ENCODE measurements at places on chromosomes 2 and 18. TPM values are rescaled to one million over a fixed set of nuclear protein-coding genes. Genes with fewer than 3 reads are reported as not detected.

The CCDC85A gene
- polyA plus RNA-seq, result 0.61 TPM

GRCh38 chr18:74513149-74513882 is 17.2 kb downstream of the CNDP2 start:
- no peak for DNase-seq
- no peak overlapping the region for H3K27ac ChIP-seq

DNA sequence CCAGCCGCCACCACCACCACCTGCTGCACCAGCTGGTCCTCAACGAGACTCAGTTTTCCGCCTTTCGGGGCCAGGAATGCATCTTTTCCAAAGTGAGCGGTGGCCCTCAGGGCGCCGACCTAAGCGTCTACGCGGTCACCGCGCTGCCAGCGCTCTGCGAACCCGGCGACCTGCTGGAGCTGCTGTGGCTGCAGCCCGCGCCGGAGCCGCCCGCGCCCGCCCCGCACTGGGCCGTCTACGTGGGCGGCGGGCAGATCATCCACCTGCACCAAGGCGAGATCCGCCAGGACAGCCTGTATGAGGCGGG is 1.6 kb downstream of the LRATD1 start:
- peaks cover 4% of the 10 kb centered on the region for H3K4me1 ChIP-seq
- no peaks in the 10 kb centered on the region for H3K36me3 ChIP-seq
- H3K4me3 ChIP-seq, result peak overlapping the region; percentile 52
- peak overlapping the region; percentile 87 for H3K27ac ChIP-seq
- H3K27me3 ChIP-seq, result no peaks in the 10 kb centered on the region

- H3K36me3 ChIP-seq, result no peaks in the 10 kb centered on the region
- DNase-seq, result no peak
- H3K4me1 ChIP-seq, result peaks cover 11% of the 10 kb centered on the region
- H3K27ac ChIP-seq, result no peak overlapping the region
- no peak overlapping the region for H3K4me3 ChIP-seq
- H3K27me3 ChIP-seq, result no peaks in the 10 kb centered on the region
Measured at GRCh38 chr2:19365126-19365525, 6.7 kb upstream of the OSR1 start.

- H3K4me1 ChIP-seq, result no peaks in the 10 kb centered on the region
- H3K4me3 ChIP-seq, result no peak overlapping the region
- no peaks in the 10 kb centered on the region for H3K27me3 ChIP-seq
- peak; percentile 54 for DNase-seq
- no peak overlapping the region for H3K27ac ChIP-seq
Measured at GRCh38 chr18:3998698-3999333, 456.3 kb downstream of the DLGAP1 start.

GRCh38 chr2:73972846-73973245 is 11.9 kb upstream of the TET3 start:
- H3K27ac ChIP-seq, result no peak overlapping the region
- no peak overlapping the region for H3K4me3 ChIP-seq
- no peaks in the 10 kb centered on the region for H3K27me3 ChIP-seq
- H3K4me1 ChIP-seq, result peaks cover 11% of the 10 kb centered on the region
- no peaks in the 10 kb centered on the region for H3K36me3 ChIP-seq

DNA sequence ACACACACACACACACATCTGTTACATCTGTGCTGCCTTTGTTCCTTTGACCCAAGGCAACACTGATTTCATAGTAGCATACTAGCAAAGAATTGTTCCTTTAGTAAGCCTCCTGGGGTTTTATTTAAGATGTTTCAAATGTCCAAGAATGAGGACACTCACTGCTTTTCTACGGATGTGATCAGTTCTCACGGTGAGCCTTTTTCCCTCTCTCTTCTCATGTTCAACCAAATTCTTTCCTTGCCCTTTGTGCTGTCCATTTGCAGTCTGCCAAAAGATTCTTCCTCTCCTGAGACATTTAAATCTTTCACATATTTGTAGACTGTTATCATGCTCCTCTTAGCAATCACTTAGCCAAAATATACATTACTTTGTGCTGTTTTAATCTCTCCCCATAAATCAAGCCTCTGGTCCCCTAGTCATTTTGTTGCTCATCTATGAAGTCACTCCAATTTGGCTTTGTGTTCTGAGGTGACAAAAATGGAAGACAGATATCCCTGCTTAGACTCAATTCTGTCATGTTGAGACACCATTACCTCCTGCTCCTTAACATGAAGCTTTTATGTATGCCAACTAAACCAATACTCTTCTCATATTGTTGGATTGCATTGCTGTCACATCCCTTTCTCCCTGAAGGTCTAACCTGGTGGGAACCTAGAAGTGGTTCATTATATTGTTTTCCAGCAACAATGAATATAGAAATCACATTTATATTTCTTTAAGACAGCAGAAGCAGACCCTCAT is 1605.3 kb upstream of the ACVR2A start:
- no peaks in the 10 kb centered on the region for H3K36me3 ChIP-seq
- no peak overlapping the region for H3K27ac ChIP-seq
- no peak overlapping the region for H3K4me3 ChIP-seq
- no peaks in the 10 kb centered on the region for H3K27me3 ChIP-seq
- no peaks in the 10 kb centered on the region for H3K4me1 ChIP-seq
- DNase-seq, result no peak

The DNAJC5G gene
- 65.0 TPM for polyA plus RNA-seq

GRCh38 chr2:201788371-201788770 is 7.6 kb upstream of the ALS2 start:
- no peak overlapping the region for H3K27ac ChIP-seq
- no peaks in the 10 kb centered on the region for H3K27me3 ChIP-seq
- no peaks in the 10 kb centered on the region for H3K4me1 ChIP-seq

Measured in testis (tissue), 5 donors.